ENCODE measurements at places on chromosomes 7 and 10.

DNA sequence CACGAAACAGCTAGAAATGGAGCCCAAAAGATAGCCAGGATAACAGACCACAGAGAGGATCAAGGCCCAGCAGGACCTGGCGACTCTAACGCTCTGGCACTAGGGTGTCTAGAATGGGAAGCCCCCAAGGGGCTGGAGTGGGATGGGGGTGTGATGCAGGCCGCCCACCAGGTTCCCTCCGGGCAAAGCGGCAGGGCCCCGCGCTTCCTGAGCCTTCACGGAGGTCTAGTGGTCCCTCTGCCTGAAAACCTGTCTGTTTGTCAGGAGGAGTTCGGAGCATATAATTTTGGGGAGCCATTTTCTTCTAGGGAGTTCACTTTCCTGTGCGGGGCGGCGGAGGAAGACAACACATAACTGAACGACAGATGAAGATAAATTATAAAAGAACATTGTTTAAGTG lies 48.2 kb upstream of the FXYD4 start:
- DNase-seq: no peak

DNA sequence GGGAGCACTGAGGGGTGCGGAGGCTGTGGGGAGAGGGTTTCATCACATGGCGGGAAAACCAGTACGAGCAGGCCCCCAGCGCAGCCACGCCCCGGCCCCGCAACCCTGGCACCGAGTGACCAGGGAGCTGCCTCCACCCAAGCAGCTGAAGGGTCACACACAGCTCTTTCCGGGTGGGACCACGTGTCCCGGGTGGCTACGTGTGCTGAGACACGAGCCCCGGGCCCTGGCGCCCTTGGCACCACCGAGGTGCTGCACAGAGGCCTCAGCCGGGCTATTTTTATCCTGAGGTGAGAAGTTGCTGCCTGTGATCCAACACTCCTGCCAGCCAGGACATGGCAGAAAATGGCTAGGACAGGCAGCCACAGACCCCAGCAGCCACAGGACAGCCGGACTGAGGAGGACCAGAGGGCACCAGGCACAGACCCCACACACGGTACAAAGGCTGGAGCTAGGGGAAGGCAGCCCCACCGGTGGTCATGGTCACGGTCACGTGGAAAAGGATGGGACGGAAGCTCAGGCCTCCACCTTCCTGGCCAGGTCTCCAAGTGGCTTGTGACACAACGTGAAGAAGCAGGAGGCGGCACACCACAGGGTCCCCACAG lies 223.7 kb downstream of the MAD1L1 start:
- no peak for DNase-seq

- DNase-seq: no peak
Measured at GRCh38 chr7:55310287-55311025, 54.7 kb upstream of the LANCL2 start.

GRCh38 chr7:138887872-138888656 lies 90.1 kb upstream of the ATP6V0A4 start:
- no peak for DNase-seq

- no peak for DNase-seq
Measured at GRCh38 chr10:124798781-124799180, 2.8 kb upstream of the ABRAXAS2 start.

- DNase-seq: no peak
Measured at GRCh38 chr7:139249179-139249810, 18.3 kb downstream of the UBN2 start.

- no peak for DNase-seq
Measured at GRCh38 chr10:107022600-107023354, 141.7 kb downstream of the SORCS1 start.

All from stimulated activated CD4-positive, alpha-beta T cell treated with anti-CD3 and anti-CD28 coated beads, TNF-alpha, amount 100 ng/mL, for 4 hours (primary cell).